Kidney epithelial cell (primary cell): ENCODE measurements at places on chromosomes 7 and 10. TPM values are rescaled to one million over a fixed set of nuclear protein-coding genes. Genes with fewer than 3 reads are reported as not detected.

GRCh38 chr7:140873434-140873833 lies 51.3 kb downstream of the BRAF start:
- no peak for DNase-seq

GRCh38 chr7:98399890-98400541 lies 874 bp downstream of the BAIAP2L1 start:
- DNase-seq: no peak

- peak; percentile 99 for DNase-seq
Measured at GRCh38 chr7:22582863-22583622, 83.1 kb upstream of the STEAP1B start.

AIMP2 gene
- 84.9 and 103 TPM in 2 replicates for total RNA-seq

TUBB8 gene
- not detected in 2 replicates for total RNA-seq

CALML5 gene
- total RNA-seq: 0.34 TPM in 1 of 2 replicates, not detected in the other

SEMA3E gene
- total RNA-seq: 0.07 TPM in 1 of 2 replicates, not detected in the other

- DNase-seq: no peak
Measured at GRCh38 chr10:102731222-102731800, 12.4 kb upstream of the WBP1L start.

GRCh38 chr7:17186745-17187530 lies 111.5 kb upstream of the AHR start:
- DNase-seq: no peak

DNA sequence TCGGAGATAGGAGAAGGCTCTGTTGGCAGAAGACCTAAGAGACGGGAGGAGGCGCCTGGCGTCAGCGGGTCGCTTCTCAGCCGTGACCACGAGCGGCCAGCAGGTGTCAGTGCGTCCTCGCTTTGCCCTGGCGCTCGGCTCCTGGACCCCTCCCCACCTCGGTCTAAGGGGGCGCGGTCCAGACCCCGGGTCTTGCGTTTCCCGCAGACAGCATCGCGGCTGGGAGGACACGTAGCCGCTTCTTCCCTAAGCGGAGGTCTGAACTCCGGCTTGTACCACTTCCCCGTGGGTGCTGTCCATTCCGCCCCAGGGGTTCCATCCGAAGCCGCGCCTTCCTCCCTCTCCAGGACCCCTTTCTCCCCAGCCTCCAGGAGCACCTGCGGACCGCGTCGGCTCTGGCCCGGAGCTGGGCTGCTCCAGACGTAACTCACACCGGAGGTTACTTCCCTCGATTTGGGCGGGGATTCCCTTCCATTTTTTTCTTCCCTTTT lies 593 bp upstream of the ADRA2A start:
- DNase-seq: no peak

NUTM2E gene
- 1.3 TPM in 1 of 2 replicates, not detected in the other for total RNA-seq

AKR1C2 gene
- total RNA-seq: 0.27 and 2.0 TPM in 2 replicates

DNA sequence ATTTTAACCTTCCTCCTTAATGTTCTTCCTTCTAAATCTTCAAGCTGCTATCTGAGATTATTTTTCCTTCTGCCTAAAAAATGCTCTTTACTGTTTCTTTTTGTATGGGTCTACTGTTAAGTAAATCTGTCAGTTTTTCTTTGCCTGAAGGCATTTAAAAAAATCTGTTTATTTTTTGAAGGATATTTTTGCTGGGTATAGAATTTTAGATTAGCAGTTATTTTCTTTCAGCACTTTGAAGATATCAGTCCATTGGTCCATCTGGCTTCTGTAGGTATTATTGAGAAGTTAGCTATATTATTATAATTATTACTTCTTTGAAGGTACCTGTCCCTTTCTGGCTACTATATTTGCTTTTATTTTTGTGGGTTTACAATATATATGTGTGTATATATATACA lies 171.4 kb downstream of the BBS9 start:
- no peak for DNase-seq

KAZALD1 gene
- 2.0 and 4.8 TPM in 2 replicates for total RNA-seq

- DNase-seq: no peak
Measured at GRCh38 chr10:49298671-49298982, 343 bp upstream of the C10orf71 start.

GRCh38 chr10:123645615-123646014 lies 20.5 kb upstream of the GPR26 start:
- DNase-seq: no peak

DNA sequence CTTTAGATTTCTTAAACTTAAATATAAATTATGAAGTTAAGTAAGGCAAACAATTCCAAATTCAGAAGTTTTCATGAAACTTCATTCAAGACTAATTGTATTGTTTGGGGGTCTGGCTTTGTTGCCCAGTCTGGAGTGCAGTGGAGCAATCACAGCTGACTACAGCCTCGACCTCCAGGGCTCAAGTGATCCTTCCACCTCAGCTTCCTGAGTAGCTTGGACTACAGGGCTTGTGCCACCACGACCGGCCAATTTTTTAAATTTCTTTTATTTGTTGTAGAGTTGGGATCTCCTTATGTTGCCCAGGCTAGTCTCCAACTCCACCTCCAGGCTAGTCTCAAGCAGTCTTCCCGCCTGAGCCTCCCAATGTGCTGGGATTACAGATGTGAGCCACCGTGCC lies 12.5 kb downstream of the P4HA1 start:
- no peak for DNase-seq

DNA sequence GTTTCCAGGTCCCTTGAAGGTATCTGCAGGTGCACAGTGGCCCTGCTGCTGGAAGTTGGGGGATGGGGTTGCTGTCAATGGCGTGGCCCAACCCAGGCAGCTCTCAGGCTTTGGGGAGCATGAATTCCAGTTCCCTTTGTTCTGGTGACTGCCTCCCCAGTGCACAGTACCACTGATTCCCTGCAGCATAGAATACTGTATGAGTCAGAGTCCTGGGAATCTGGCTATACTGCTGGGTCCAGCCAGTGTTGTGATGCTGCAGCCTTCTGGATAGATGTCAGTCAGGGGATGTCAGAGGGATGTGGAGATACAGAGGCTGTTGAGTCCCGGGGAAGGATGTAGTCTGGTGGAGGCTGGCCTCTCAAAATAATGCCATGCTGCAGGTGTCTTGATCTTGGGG lies 99.3 kb downstream of the LANCL2 start:
- no peak for DNase-seq

DNA sequence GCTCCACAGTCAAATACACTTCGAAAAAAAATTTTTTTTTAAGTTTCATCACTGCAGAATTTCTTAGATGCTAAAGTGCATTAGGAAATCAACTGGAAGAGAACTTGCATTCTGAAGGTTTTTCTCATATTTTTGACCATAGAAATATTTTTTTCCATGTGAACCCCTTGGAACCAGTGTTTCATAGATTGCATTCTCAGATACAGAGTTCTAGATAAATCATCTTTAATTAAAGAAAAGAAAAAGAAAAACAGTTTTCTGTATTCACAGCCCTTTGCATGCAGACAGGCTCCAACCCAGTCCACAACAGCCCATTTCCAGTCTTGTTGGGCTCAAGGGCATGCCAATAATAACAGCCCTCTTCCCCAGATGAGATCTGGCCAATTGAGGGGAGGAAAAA lies 75.5 kb upstream of the RPA3 start:
- DNase-seq: no peak

CRHR2 gene
- total RNA-seq: not detected in 2 replicates

GRCh38 chr10:26430641-26431163 lies 7.4 kb upstream of the APBB1IP start:
- no peak for DNase-seq

GRCh38 chr10:75165684-75166622 lies 44.6 kb upstream of the VDAC2 start:
- DNase-seq: no peak

- DNase-seq: peak; percentile 80
Measured at GRCh38 chr7:135877805-135878204, 99.4 kb downstream of the MTPN start.

DNA sequence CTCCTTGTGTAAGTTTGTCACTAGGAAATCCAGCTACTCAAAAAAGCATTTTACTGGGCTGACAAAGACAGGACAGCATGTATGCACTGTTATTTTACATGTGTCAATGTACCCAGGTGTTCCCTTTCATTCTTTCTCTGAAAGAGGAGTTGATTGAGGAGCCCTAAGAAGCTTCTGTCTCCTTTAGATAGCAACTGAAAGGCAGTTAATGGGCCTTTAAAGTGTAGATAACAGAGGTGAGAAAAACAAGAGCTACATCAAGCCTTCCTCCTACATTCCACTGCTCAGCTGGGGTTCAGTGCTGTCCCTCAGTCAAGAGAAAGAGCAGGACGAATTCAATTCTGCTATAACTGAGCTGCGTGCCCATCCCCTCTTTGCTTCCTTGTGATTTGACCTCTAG lies 12.8 kb upstream of the WIPF3 start:
- no peak for DNase-seq

DNA sequence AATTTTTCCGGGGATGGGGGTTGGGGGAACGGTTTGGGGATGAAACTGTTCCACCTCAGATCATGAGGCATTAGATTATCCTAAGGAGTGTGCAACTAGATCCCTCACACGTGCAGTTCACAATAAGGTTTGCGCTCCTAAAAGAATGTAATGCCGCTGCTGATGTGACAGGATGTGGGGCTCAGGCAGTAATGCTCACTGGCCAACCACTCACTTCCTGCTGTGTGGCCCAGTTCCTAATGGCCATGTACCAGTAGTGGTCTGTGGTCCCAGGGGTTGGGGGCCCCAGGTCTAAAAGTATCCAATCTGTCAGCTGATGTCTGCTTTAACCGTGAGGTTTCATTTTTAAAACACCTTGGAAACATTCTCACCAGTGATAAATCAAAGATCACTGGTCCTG lies 2.2 kb downstream of the STN1 start:
- no peak for DNase-seq

TUBAL3 gene
- total RNA-seq: 0.34 and 0.46 TPM in 2 replicates

DNA sequence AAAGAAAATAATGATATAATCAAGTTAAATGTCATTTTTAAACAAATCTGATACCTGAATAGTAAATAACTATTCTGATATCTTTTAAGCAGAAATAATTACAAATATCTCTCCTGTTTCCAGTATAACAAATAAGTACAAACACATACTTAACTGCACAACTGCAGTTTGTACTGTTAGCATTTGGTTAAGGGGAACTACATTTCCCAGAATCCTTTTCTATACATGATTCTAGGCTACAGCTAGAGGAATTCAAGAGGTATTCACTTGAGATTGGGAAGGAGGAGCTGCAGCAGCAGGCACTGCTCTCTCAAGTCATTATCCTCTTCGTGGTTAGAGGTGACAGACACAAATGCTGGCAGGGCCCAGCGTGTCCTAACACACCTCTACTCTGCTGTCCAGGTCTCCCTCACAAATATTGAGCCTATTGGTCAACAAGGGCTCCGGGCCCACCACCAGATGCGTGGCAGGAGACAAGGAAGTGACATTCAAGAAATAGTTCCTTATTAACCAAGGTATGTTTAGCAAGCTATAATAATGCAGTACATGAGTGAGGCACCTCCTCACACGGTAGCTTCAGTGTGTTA lies 255.1 kb upstream of the MKLN1 start:
- DNase-seq: no peak

ICA1 gene
- 20.7 and 22.1 TPM in 2 replicates for total RNA-seq

TMEM139 gene
- 11.9 and 20.5 TPM in 2 replicates for total RNA-seq

PTPRZ1 gene
- under 0.01 and 0.04 TPM in 2 replicates for total RNA-seq

CRYGN gene
- 0.84 and 2.1 TPM in 2 replicates for total RNA-seq

GRCh38 chr10:68550747-68551411 lies 9.3 kb upstream of the TET1 start:
- peak; percentile 42 for DNase-seq

FGFR2 gene
- 4.5 and 8.9 TPM in 2 replicates for total RNA-seq

CLEC5A gene
- not detected in 2 replicates for total RNA-seq

GRCh38 chr7:113217314-113217713 lies 99.0 kb upstream of the SMIM30 start:
- DNase-seq: no peak

DPP6 gene
- 0.82 and 0.84 TPM in 2 replicates for total RNA-seq

GRCh38 chr7:91632234-91632940 lies 248.1 kb downstream of the MTERF1 start:
- no peak for DNase-seq

DNA sequence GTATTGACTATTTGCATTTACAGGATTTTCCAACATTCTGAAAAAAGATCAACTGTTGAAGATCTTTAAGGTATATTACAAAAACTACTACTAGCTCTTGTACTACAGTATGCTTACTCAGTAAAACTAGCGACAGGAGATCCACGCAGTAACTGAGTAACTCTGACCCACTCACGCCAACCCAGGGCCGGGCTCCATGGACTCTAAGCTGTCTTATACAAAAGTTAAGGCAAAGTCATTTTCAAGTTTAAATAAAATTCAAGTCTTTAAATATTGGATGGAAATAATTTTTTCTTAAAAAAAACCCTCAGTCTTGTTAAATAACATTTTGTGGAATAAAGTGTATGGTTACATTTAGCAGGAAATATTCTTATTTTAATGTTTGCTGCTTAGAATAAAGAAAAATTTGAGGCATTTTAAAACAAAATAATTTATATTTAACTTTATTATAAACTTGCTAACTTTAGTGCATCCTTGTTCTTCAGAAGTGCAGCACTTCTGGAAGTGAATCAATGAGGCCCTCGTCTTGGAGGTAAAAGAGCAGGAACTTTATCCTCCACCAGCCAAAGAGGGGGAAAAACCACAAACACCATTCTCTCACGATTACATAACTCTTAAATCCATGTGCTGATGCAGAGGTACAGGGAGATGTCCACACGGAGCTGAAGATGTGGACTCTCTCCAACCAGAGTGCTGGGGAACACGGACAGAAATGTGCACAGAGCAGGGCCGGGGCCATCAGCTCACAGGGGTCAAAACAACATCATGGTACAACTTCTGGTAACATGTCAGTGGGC lies 119.9 kb downstream of the LARP4B start:
- DNase-seq: no peak

- DNase-seq: no peak
Measured at GRCh38 chr7:116713500-116713899, 41.5 kb downstream of the MET start.

- DNase-seq: no peak
Measured at GRCh38 chr10:69645296-69646184, 15.5 kb downstream of the FAM241B start.

- DNase-seq: no peak
Measured at GRCh38 chr7:55063633-55064032, 44.8 kb downstream of the EGFR start.

GRCh38 chr10:43068471-43069210 lies 8.2 kb upstream of the RET start:
- no peak for DNase-seq

- DNase-seq: peak; percentile 70
Measured at GRCh38 chr7:73894733-73895551, 34.0 kb downstream of the TMEM270 start.

DNA sequence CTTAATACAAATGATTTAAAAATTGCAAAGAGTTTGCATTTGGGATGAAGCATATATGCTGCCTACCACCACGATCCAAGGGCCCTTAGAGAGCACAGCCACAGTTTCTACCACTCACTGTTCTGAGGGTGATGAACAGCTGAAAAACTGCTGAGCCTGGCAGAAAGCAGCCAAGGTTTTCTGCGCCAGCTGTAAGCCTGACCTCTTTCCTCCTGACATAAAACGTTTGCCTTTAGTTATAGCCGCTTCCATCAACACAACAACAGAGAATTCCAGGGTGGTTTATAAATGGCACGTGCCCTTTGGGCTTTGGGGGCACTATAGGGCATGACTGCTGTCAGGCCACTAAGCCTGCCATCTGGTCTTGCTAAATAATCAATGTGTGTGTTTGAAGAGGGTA lies 222.8 kb downstream of the RELN start:
- DNase-seq: no peak
